ENCODE measurements at places on chromosomes 1 and 21. TPM values are rescaled to one million over a fixed set of nuclear protein-coding genes. Genes with fewer than 3 reads are reported as not detected.

LRRN2 gene
- total RNA-seq: not detected

NHLH2 gene
- total RNA-seq: not detected

OR2T11 gene
- total RNA-seq: not detected

HIVEP3 gene
- 1.1 TPM for total RNA-seq

SLC45A3 gene
- 8.3 TPM for total RNA-seq

ADAM30 gene
- not detected for total RNA-seq

CRYAA gene
- total RNA-seq: not detected

HMCN1 gene
- 10.8 TPM for total RNA-seq

ACOT11 gene
- total RNA-seq: 3.2 TPM

KLF18 gene
- total RNA-seq: not detected

DOP1B gene
- 5.9 TPM for total RNA-seq

LRRC8B gene
- 8.8 TPM for total RNA-seq

PLA2G2A gene
- not detected for total RNA-seq

PRR9 gene
- not detected for total RNA-seq

ANKRD35 gene
- total RNA-seq: 0.33 TPM

NR1I3 gene
- not detected for total RNA-seq

LRRC40 gene
- 30.6 TPM for total RNA-seq

TSTD1 gene
- total RNA-seq: 44.2 TPM

HRNR gene
- total RNA-seq: not detected

MR1 gene
- 3.7 TPM for total RNA-seq

ORC1 gene
- 8.6 TPM for total RNA-seq

REN gene
- not detected for total RNA-seq

HPCAL4 gene
- not detected for total RNA-seq

Measured in pulmonary artery endothelial cell (primary cell).